ENCODE measurements at places on chromosomes 1 and 21.

DNA sequence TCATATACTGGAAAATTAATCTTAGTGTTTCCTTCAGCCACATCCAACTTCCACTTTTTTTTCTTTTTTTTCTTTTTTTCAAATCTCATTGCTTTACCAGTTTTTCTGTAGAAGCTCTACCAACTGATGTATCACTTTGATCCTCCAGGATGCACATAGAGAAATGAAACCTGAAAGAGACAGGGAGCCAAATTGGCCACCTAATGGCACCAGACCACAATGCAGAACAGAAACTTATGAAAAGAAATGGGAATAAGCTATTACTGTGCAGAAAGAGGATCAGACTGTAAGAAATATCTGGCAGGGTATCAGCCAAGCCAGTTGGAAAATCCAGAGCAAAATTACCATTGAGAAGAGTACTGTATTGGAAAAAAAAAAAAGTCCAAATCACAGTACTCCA, 1514.2 kb downstream of the MRPL39 start:
- no peak for DNase-seq

DNA sequence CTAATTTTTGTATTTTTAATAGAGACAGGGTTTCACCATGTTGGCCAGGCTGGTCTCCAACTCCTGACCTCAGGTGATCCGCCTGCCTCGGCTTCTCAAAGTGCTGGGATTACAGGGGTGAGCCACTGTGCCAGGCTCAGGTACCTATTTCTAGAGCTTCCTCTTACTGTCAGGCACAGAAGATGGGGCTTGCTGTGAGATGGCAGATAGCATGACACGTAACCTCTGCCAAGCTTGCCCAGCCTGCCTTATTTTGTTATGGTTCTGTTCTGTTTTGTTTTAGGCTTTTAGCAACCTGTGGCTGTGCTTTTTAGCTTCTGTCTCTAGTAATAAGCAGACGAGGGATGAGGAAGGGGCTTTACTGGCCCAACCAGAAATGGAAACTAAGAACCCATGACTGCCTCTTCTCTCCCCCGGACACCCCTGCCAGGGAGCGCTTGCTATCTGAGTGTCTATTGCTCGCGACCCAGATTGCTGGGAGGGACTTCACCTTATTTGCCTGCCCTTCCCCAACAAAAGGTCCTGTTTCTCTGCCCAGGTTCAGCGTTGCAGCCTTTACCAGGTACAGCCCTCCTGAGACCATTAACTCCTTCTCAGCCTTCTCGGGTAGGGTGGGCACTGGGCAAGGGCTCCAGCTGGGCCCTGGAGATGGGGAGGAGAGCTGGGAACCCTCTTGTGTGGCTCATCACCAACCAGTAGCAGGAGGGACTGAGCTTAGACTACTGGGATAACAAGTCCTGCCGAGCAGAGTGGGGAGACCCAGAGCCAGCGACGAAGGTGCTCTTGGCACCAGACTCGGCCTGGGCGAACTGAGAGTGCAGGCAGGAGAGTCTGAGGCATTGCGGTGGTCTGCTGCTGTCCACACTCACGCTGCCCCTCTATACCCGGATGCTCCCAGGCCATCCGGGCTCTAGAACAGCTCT, 13.5 kb upstream of the LGR6 start:
- no peak for DNase-seq

DNA sequence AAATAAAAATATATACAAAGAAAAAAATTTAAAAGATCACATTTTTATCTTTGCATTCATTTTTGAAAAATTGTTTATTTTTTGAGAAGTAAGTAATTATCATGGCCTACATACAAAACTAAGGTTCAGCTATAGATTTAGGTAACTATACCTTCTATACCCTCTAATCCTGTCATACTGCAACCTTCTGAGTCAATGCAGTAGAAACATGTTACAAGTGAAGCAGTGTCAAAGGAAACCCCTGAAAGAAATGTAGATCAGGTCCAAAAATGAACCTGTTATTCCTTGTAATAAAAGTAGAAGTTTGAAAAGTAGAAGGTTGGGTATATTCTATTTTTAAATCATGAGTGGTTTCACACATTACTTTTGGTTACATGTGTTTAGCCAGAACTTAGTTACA, 51.3 kb downstream of the PTGS2 start:
- DNase-seq, result no peak

DNA sequence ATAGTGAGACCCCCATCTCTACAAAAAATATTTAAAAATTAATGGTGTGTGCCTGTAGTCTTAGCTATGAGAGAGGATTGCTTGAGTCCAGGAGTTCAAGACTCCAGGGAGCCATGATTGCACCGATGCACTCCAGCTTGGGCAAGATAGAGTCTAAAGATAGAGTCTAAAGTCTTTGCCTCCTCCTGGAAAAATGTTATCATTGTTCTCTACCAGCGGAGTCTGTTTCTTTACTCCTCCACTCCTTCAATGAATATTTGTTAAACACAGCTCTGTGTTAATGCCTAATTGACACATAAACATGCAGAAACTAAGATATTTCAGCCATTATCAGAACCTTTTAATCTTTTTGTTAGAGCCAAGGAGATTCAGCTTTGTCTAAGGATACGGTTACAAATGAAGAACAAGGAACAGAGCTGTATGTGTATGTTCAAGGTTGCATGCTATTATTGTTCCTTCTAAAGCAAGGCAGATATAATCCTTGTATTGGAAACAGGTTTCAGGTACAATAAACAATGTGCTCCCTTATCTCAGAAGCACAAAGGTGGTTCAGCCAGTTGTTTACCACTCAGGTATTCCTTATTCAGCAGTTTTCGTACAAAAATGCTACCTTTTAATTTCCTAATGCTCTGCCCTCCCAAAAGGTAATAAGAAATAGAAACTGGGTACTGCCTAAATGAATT, 15.4 kb downstream of the OVAAL start:
- no peak for DNase-seq

DNA sequence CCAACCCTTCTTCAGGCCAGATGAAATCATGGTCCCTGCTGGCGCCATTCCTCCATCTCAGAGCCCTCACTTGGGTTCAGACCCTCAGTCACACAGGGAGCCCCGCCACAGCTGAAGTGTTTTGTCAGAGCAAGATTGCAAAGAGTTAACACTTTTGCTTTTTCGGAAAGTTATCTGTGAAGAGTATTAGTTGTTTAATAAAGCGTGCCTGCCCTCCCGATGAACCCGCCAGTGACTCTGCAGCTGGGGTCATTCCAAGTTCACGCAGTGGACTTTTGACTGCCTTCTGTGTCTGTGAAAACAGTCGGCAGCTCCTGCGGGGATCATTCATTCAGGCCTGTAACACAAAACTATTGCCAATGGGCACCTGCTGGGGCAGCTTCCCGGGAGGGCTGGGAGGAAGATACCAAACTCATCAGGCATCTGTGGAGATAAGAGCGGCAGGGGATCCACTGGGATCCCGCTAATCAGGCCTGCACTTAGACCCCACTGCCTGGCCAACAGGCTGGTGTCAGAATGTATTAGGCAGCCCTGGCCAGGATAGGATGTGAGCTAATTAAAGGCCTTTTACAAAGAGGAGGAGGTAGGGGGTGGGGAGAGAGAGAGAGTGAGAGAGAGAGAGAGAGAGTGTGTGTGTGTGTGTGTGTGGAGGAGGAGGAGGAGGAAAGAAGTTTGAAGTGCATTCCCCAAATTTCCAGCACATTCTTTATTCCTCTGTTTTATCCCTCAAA, 184.5 kb downstream of the DHRS3 start:
- no peak for DNase-seq

DNA sequence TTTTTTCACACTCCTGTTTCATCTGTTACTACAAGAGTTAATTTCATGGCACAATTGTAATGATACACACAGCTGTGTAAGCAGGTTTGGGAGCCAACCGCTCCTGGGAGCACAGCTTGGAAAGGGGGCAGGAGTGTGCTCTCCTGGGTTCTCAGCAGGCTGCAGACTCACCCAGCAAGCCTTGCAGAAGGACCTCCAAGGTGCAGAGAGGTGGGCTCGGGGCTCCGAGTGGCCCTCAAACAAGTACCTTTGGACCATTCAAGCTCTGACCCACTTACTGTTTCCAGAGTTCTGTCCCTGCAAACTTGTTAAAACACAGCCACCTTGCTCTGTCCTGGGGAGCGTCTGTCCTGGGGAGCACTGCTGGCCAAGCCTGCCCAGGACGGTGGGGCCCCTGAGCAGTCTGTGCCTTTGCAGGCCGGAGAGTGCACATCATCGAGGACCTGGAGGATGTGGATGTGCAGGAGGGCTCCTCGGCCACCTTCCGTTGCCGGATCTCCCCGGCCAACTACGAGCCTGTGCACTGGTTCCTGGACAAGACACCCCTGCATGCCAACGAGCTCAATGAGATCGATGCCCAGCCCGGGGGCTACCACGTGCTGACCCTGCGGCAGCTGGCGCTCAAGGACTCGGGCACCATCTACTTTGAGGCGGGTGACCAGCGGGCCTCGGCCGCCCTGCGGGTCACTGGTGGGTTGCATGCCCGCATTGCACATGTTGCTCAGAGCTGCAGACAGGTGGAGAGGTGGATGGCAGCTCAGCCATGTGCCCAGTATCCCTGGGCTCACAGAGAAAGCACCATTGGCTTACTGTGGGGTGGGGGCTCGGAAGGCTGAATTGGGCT, 78.0 kb downstream of the OBSCN start:
- no peak for DNase-seq

- no peak for DNase-seq
Observed at GRCh38 chr1:218439541-218440295, 94.6 kb downstream of the TGFB2 start.

DNA sequence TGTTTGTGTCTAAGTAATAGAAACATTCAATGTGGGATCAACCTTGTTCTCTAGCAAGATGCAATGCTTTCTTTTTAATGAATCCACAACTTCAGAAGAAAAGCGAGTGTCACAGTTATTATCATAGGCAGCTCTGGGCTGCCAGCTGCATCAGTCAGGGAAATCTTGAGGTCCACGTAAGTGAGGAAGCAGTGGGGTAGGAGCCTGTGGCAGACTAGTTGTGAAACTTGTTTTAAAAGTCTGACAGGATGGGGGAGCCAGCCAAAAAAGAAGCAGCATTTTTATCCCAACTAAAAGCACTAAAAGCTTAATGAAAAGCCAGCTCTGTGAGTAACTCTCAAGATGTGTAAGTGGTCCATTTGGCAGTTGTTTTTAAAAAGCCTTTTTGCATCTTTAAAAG, 113.1 kb downstream of the ZNF326 start:
- DNase-seq, result no peak

DNA sequence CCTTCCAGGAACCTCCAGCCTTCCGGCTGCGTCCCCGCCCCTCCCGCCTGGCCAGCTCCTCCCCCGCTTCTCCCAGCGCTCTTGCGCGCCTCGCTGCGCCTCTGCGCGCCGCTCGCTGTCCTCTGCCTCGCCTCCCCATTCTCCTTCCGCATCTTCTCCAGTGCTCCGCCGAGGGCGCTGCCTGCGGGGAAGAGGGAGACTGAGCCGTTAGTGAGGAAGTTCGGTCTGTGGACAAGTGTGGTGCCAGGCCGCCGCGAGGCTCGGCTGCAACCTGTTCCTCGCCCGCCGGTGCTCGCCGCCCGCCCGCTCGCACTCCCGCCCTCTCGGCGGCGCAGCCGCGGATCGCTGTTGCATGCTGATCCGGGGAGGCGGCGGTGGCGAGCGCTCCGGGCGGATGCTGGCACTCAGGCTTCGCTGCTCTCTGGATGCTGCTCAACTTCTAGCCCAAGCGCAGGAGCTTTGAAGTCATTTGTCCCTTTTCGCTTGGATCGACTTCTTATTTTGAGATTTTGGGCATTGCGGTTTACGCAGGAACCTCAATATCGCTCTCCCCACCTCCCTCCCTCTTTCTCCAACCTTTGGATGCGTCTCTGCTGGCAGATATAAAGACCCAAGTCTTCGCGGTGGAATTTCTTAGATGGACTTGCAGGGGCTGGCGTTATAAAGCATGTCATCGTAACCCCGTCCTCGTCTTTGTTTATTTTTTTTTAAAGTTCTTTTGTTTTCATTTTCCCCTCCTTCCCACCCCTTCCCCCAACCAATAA, 614 bp upstream of the CACNA1E start:
- no peak for DNase-seq

GRCh38 chr1:232726048-232726779, 79.0 kb upstream of the MAP10 start:
- DNase-seq, result no peak

DNA sequence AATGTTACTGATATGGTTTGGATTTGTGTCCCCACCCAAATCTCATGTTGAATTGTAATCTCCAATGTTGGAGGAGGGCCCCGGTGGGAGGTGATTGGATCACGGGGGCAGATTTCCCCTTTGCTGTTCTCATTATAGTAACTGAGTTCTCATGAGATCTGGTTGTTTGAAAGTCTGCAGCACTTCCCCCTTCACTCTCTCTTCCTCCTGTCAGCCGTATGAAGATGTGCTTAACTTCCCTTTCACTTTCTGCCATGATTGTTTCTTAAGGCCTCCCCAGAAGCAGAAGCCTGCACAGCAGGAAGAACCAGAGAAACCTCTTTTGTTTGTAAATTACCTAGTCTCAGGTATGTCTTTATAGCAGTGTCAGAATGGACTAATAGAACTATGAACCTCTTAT, 28.4 kb downstream of the TRIM33 start:
- no peak for DNase-seq

DNA sequence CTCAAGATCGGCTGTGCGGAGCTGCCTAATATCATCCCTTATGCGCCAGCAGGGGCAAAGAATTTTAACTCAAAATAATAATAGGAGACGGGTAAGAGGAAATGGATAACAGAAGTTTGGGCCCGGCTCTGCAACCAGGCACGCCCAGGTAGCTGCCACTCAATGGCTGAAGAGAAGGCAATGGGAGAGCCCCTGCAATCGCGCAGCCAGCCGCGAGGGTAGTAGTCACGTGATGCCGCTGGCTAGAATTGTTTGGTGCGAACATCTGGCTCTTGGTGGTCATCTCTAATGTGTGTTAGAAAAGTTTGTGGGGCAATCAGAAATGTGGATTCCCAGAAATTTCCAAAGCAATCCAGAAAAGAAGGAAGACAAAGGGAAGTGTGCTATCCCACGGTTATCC, 12.3 kb downstream of the BARHL2 start:
- no peak for DNase-seq

DNA sequence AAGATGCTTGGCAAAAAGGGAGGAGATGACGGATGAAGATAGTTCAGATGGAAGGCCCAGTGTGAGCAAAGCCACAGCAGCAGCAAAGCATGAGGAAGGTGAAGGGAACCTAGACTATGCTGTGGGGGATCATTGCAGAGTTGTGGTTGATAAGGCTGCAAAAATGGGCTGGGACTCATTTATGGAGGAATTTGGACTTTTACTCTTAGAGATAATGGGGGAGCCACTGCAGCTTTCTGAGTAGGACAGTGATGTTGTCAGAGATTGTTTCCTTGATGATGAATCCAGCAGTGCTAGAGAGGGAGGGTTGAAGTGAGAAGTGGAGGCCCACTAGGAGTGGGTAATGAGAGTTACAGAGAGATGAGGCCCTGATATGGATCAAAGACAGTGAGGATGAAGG, 2.1 kb upstream of the C8A start:
- no peak for DNase-seq

Data from LNCaP clone FGC (cell line).